Activated naive CD8-positive, alpha-beta T cell treated with anti-CD3 and anti-CD28 coated beads, Interleukin-2, amount 50 U/mL, for 16 hours (primary cell): ENCODE measurements at places on chromosomes 1 and 21.

DNA sequence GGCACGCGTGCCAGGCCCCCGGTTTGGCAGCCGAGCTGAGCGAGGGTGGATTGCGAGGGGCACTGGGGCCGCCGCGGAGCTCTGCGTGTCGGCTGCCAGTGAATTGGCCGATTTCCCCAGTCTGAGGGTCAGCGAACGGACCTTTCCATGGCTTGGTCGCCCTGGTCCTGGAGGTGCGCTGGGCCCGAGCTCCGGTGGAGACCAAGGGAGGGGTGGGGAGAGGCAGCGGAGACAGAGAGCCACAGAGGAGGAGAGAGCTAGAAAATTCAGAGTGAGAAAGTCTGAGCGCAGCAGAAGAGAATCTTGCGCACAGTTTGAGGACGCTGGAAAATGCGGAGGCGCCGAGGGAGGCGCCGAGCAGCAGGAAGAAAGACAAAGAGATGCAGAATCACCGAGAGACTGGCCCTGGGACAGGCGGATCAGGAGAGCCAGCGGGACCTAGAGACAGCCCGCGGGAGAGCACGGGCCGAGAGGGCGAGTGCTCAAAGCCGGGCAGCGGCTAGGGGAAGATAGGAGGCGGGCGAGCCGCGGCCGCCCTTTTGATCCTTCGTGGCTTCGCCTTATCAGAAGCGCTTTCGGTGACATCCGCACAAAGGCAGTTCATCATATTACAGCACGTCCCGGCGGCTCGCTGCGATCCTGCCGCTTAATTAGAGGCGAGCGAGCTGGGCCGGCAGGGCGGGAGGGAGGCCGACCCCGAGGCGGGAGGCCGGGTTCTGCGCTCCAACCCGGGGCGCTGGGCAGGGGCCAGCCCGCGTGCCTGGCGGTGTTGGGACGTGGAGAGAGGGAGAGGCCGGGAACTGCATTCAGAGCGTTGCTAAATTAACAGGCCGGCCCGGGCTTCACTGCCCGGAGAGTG, 12.7 kb downstream of the PAX7 start:
- no peak for DNase-seq

- DNase-seq = no peak
Observed at GRCh38 chr1:30870656-30871055, 37.9 kb downstream of the SDC3 start.

- no peak for DNase-seq
Observed at GRCh38 chr1:39081271-39082009, 55.3 kb downstream of the NDUFS5 start.

- DNase-seq = no peak
Observed at GRCh38 chr1:62250126-62250726, 55.6 kb downstream of the L1TD1 start.

GRCh38 chr1:154416471-154417337, 11.6 kb downstream of the IL6R start:
- no peak for DNase-seq

DNA sequence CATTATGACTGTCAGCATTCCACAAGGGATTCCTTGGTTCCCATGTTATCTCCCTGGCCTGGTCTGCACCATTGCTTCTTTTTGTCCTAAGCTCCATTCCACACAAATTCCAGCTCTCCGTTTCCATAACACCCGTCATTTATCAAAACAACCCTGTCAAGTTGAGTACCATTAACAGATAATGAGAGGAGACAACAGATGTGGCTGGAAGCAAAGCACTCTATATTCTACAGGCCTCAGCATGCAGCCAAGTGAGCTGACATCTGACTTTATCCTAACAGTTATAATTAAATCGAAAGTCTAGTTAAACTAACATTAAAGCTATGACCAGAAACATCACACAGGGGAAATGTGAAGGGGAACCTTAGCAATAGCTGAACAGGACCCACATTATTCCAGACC, 110.4 kb downstream of the RERE start:
- no peak for DNase-seq

- no peak for DNase-seq
Observed at GRCh38 chr1:20112279-20113000, 6.9 kb downstream of the PLA2G2D start.
